ENCODE measurements at places on chromosomes 5 and 9.

- DNase-seq: no peak
Measured at GRCh38 chr9:134823623-134824022, 57.0 kb upstream of the FCN2 start.

DNA sequence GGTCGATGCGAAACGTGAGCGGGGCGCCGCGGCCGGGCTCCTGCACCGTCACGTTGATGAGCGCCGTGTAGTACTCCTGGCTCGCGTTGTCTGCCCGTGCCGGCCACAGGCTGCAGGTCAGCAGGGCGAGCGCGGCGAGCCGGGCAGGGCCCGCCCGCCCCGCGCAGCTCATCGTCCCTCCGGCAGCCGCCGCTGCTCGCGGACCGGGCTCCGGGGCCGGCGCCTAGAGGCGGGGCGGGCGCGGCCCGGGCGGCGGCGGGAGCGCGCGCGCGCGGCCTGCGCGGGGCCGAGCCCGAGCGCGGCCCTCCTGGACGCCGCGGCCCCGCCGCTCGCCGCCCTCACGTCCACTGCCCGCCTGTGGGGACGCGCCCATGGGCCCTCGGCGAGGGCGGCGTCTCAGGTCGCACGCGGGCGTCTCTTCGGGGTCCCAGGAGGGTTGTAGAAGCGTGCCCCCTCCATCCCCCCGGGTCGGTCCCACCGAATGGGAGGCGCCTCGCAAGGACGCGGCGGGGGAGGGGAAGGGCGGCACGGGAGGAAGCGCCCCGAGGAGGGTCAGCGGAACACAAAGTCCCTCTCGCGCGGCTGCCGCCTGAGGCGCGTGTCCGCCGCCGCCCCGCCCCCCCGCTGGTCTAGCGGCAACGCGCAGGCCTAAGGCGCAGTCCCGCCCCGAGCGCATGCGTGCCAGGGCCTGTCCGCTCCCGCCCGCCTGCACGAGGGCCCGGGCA is at the start of gene RNF130:
TSS of gene RNF130 (minus strand) at position 229 of the 725 bp plus-strand sequence. CDS start at position 172, 57 bp downstream.
- DNase-seq: peak; percentile 98

GRCh38 chr5:181063514-181063913 is 23.4 kb downstream of the BTNL9 start:
- DNase-seq: peak; percentile 6

DNA sequence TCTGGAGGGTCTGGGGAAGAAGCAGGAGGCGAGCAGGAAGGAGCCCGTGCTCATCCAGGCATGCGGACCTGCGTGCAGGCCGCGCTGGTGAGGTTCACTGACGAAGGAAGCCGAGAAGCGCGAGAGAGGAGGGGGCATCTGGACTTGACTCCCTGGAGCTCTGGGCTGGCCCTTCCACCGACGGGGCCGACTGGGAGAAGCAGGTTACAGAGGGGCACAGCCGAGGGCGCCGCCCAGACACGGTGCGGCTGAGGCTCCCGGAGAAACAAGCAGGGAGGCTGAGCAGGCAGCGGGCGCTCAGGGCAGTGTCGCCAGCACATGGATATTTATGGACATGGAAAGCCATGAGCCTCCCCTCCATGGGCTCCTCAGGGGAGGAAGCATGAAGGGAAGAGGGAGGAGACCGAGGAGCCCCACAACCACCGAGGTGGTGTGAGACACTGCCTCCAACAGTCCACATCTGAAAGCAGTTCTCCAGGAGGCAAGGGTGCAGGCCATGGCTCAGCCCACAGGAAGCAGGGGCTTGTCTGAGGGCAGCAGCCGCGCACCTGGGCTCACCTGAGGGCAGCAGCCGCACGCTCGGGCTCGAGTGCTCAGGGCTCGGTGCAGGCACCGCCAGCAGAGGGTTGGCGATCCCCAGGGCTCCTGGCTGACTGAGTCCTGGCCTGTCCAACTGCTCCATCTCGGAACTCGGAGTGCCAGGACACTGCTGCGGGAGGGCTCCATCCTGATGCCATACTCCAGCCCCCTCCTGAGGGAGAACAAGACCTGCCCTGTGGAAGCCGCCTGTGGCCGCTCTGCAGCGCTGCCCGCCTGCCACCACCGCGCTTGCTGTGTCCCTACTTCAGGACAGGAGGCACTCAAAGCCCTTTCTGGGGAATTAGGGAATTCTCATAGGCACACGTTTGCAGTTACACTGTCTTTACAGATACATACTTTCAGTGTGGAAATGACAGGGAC is 15.7 kb upstream of the INPP5E start:
- DNase-seq: no peak

GRCh38 chr5:108788142-108788541 is 40.4 kb downstream of the FER start:
- no peak for DNase-seq

- no peak for DNase-seq
Measured at GRCh38 chr9:108113596-108113995, 624.0 kb upstream of the KLF4 start.

GRCh38 chr5:92268343-92268742 is 885.2 kb upstream of the ARRDC3 start:
- no peak for DNase-seq

GRCh38 chr5:156835905-156836304 is 14.2 kb upstream of the PPP1R2B start:
- peak; percentile 56 for DNase-seq

DNA sequence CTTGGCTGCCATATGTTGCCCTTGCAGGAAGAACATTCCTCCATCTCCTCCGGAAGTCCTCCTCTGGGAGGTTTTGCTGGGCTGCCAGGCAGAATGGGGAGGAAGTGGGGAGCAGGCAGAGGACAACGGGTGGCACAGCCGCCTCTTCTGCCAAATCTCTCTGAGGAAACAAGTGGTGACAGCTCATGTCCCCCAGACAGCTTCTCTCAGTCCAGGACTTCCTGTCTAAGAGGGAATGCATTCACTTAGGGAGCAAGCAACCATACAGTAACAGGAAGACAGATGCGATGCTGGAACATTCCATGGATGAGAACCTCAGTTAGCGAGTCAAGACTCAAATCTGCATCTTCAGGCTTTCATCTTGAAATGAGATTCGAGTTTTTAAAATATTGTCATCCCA is 701.0 kb downstream of the SEMA5A start:
- no peak for DNase-seq

DNA sequence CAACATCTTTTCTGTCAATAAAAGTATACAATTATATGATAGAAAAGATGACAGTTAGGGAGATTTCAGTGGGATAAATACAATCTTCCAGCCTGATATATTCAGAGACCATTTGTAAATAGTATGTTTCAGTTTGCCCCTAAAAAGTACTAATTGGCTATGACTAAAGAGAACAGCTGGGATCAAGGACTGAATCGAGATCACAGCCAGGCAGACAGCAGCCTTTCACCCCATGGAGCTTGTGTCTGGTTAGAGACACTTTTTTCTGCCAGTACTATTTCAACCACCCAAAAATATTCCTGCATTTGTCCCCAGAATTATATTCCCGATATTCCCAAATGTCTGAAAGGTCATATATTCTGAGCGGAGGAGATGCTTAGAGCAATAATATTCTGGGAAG is 577.3 kb upstream of the TLE4 start:
- DNase-seq: no peak

- DNase-seq: peak; percentile 56
Measured at GRCh38 chr5:115374057-115374775, 77.8 kb upstream of the CCDC112 start.

- DNase-seq: no peak
Measured at GRCh38 chr5:113217619-113218184, 217.1 kb downstream of the TSSK1B start.

DNA sequence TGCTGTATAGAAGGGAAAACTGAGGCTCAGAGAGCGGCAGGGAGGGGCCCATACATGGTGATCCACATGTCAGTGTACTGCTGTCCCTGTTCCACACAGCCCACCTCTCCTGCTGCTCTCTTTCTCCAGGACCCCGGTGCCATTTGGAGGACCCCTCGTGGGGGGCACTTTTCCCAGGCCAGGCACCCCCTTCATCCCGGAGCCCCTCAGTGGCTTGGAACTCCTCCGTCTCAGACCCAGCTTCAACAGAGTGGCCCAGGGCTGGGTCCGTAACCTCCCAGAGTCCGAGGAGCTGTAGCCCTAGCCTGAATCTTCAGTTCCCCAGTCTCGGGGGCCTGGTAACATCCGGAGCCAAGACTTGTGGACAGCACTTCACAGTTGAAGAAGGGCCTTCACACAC is 15.5 kb downstream of the MYOZ3 start:
- DNase-seq: no peak

- no peak for DNase-seq
Measured at GRCh38 chr9:14298601-14299022, 15.3 kb downstream of the NFIB start.
